ENCODE measurements at places on chromosomes 11 and 22.
A peak's percentile ranks its signal among the peaks of the same experiment; 100 is the strongest.

GRCh38 chr11:18365741-18366140 is 28.6 kb upstream of the LDHA start:
- no peak for DNase-seq

GRCh38 chr11:40291329-40291728 is 1168.1 kb downstream of the LRRC4C start:
- DNase-seq: no peak

DNA sequence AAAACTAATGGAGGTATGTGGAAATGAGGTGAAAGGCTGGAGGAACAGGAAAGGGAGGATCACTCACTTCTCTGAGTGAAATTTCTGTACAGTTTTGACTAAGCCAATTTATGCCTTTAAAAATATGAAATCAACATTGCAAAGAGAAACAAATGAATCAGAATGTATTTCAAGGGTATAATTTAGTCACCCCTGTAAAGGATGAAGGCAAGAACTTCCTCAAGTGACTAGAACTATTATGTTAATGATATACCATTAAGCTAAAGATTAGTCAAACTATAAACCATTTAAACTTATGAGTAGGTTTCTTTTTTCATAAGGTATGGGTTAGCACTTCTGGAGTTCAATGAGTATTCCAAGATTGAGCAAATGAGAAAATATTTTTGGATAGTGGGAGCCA is 184.5 kb upstream of the CHORDC1 start:
- DNase-seq: no peak

DNA sequence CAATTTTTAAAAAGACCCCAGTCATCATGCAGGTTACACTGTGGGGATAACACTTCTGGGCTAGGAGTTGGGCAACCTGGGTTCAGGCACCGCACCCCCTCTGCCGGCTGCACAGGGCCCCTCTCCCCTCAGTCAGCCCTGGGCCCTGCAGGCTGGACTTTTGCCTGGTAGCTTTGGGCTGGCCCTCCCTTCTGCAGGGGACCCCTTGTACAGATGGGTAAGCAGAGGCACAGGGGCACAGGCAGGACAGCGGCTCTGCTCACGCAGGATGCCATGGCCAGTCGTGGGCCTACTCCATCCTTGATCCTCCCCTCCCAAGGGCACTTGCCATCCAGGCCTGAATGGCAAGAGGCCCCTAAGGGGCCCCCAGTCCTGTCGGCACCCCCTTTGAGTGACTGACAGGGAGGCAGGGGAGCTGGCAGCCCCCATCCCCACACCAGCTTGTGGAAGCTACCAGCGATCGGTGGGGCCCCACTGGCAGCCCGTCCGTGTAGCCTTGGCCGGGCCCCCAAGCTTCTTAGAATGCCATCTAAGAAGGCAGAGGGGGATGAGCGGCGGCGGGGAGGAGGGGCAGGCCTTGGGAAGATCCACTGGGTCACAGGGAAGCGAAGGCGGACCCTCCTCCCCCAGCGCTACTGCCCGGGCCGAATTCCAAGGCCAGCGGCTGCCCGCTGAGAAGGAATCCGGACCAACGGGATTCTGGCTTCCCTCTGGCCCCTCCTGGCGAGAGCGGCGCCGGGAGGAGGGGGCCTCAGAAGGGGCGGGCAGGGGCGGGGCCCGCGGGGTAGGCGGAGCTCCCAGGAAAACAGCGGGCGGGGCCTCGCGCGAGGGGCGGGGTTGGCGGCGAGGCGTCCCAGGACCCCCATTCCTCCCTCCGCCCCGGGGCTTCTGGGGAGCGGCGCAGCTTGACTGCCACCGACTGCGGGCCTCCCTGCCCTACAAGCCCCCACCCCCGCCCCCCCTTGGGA is 6.8 kb upstream of the CHKA start:
- DNase-seq: peak; percentile 16

DNA sequence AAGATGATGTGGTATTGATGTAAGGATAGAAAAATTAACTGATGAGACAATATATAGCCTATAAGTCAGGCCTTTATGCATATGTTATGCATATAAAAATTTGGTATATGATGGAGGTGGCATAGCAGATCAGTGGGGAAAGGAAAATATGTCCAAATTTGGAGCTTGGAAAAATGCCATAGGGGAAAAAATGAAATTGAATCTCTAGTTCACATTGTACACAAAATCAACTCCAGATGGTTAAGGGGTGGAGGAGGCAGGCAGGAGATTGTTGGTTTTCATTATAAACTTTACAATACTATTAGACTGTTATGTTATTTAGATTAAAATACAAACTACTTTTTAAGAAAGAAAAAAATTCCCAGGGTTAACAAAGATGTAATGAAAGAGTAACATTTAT is 15.1 kb upstream of the CD3E start:
- DNase-seq: no peak

DNA sequence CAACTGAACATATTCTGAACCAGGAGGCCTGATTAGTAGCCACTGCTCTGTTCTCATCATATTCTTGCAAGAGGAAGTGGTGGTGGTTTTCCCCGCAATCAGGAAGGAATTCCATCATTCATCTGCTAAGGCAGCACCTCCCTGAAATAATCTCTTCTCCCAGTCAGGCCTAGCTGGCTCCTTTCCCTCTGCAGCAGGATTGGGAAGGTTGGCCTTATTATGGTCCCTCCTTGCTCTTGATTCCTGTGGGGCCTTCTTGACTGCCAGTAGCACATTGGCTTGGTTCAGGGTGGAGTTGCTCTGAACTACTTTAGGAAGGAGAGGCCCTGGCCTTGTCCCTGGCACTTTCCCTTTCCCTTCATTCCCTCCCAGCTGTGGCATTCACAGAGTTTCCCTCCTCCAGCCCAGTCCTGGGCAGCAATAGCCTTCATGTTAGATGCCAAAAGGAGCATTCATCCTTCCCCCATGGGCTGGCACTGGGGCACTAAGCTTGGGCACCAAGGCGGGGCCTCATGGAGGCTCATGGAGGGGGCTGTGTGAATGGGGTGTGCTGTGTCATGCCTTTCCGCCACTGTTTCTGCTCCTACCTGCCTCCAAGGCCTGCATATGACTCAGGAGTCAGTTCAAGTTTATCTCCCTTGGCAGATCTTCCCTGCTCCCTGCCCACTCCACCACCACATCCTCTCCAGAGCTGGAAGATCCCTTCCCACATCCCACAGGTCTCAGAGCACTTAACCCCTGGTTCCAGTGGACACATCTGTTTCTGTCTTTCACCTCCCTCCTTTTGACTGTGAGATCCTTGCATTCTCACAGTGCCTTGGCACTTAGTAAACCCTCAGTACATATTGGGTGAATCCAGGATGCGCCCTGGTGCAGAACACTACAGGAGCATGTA is 27.6 kb upstream of the CD44 start:
- DNase-seq: no peak

- DNase-seq: no peak
Measured at GRCh38 chr11:22626573-22627239, 1.1 kb upstream of the FANCF start.

DNA sequence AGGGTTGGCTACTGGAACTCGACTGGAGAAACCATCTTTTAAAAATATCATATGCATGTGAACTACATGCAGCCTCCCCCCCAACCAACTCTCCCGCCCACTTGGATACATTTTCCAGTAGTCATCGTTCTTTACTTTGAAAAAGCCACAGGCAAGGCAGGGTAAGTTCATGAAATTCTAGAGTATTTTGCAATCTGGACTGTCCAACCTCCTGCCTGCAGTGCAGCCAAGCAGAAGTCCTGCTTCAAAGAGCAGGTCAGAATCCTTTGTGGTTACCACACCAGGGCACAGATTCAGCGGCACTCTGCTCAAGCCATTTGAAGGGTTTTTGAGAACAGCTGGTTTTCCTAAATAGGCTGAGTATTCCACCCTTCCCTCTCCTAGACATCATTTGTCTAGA is 12.1 kb downstream of the ELF5 start:
- no peak for DNase-seq

DNA sequence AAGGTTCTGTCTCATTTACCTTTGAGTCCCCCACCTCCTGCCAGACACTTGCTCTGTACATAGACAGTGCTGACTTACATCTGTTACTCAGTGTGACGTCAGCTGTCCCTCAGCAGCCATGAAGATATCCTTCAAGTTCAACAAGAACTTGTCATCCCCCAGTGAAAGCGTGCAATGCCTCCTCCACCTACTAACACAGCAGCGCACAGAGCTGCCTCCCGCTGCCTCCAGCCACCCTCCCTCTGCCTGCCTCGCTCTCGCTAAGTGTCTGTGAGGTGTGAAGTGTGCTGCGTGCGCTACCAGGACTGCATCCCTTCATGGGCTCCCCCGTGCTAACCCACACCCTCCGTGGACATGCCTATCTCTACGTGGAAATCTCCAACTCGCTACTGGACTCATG is 621.4 kb downstream of the BRD1 start:
- DNase-seq: no peak

GRCh38 chr22:49955581-49956417 is 4.8 kb upstream of the PIM3 start:
- no peak for DNase-seq

DNA sequence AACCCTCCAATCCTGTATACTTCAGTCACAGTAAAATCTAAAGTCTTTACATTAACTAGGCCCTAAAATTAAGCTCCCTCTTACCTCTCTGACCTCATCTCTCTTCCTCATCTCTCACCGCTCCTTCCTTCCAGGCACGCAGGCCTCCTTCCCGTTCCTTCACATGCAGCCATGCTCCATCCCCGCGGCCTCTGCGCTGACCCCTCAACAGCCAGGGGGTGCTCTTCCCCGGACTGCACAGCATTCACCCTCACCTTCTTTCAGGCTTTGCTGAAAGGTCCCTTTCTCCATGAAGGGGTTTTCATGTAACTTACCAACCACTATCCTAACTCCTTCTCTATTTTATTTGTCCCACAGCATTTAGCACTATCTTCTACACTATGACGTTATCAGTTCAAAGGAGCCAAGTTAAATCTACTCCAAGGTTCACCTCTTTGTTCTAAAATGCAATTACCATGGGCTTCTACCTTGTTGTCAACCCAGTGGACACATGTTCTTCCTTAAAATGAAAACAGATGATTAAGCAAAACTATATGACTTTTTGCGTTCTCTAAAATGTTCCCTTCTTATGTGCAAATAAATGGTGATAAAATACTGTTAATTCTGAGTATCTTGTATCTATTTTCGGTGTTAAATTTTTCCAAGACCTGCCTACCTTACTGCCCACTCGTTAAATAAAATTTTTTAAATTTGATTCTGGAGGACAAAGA is 57.8 kb upstream of the APOA1 start:
- peak; percentile 28 for DNase-seq

GRCh38 chr11:57566905-57567514 is 462 bp downstream of the UBE2L6 start:
- peak; percentile 50 for DNase-seq

- no peak for DNase-seq
Measured at GRCh38 chr11:117192401-117192875, 6.7 kb upstream of the TAGLN start.

GRCh38 chr11:11786771-11787170 is 55.0 kb upstream of the USP47 start:
- DNase-seq: no peak

DNA sequence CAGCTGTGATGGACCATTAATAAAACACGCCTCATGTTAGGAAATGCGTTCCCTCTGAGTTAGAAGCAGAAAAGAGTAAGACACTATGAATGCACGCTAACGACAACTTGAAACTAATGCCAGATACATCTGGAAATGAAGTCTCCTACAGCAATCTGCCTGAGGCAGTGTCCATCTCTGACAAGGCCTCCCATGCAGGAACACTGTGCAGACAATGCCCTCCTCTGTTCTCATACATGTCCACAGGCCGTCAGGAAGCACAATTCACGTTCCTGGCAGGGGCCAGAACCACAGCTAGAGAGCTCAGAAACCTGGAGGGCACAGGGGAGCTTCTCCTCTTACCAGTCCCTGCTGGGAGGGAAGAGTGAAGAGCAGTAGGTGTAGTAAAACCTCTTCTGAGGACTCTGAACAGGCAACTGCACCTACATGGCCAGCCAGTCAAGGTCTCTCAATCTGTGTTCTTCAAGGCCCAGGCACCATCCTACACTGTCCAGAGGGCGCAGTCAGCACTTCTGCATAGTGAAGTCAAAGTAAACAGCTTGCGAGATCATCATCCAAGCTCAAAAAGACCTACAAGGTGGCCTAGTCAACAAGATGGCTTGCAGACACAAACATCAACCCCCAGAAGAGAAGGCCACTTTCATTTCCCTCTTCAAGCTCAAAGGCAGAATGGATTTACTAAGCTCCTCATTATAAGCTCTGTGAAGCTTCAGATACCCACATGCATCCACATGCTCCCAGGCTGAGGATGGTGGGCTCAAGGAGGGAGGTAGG is 41.5 kb upstream of the CYP2D6 start:
- DNase-seq: no peak

DNA sequence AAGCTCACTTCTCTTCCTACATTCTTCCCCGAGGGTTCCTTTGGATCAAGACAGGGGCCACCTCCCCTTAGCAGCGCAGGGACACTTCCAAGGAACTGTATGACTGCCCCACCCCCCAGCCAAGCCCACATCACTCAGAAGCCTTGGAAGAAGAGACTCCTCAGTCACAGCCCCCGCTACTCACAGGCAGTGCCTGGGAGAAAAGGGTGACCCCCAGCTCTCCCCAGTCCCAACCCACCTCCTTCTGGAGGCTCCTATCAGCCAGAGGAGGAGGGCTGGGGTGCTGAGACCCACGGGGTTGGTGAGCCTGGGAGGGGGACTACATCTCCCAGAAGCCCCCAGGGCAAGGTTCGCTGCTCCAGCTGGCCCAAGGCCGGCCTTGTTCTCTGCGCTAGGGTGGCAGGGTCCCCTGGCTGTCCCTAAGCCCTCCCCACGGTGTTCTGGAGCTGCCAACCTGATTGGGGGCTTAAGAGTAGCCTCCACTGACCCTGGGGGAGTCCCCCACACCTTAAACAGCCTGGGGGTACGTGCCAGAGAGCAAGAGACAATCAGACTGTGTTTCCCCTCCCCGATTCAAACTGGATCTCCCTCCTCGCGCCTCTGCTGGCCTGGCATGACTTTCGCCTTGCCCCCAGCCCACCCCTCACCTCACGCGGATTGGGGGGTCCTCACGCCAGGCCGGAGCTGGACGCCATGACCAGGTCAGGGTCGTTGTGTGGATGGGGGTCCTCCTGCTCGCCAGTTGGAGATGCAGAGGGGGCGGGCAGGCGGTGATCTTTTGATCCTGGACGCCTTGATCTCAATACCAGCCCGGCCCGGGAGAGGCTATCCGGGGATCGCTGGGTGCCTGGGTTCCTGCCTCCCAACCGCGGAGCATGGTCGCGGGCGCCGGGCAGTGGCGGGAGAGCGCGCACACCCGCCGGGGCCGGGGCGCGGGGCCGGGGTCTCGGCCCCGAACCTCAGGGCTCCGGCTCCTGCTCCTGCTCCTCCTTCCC is 838 bp downstream of the BCL9L start:
- DNase-seq: peak; percentile 81

DNA sequence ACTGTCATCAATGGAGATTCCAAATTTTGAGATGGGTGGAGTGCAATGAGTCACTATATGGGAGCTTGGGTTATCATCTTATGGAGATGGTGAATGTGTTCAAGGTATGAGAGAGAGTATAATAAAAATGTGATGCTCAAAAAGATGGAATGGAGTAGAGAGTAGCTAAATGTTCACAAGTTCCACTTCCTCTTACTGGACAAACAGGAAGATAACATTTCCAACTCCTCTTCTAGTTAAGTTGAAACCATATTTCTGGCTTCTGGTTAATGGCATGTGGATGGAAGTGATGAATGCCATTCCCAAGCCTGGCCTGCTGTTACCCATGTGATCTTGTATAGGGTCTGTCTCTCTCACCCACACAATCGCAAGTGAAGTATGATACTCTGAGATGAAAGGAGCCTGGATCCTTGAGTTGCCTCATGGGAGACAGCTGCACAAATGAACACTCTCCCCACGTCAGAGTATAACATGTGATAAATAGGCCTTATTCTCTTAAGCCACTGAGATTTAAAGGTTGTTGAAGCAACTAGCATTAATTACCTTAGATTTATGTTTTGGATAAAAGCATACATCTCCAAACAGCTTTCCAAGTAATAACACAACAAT is 111.0 kb downstream of the RAB38 start:
- DNase-seq: no peak
